CD8-positive, alpha-beta memory T cell (primary cell): ENCODE measurements at places on chromosomes 2 and 18. TPM values are rescaled to one million over a fixed set of nuclear protein-coding genes. Genes with fewer than 3 reads are reported as not detected.

Gene TRIM54
- 0.22 TPM for total RNA-seq

Gene FBLN7
- total RNA-seq, result 2.2 TPM

DNA sequence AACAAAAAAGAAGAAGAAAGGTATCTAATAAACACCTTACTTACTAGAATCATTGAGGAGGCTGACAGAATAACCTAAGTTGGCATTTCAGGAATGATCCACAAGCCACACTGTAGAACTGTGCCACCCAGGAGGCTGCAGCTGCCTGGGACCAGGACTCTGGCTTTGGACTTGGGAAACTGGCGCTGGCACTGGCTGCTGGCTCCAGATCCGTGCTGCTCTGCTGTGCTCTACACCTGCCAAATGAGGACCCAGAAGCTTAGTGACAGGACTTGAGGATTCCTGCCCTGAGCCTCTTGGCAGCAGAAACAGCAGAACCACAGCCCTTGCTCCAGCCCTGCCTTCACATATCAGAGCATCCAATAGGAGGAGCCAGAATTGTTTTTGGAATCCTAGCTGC lies 113.5 kb downstream of the CABLES1 start:
- no peak for DNase-seq
- H3K36me3 ChIP-seq, result no peaks in the 10 kb centered on the region
- H3K27ac ChIP-seq, result no peak overlapping the region
- no peaks in the 10 kb centered on the region for H3K27me3 ChIP-seq
- H3K4me1 ChIP-seq, result no peaks in the 10 kb centered on the region
- H3K4me3 ChIP-seq, result no peak overlapping the region

Gene XRCC5
- 612 TPM for total RNA-seq

Gene AMER3
- not detected for total RNA-seq

Gene TTC21B
- total RNA-seq, result 21.8 TPM

Gene DRC1
- total RNA-seq, result not detected

- H3K4me3 ChIP-seq, result no peak overlapping the region
- peaks cover 32% of the 10 kb centered on the region for H3K27me3 ChIP-seq
- H3K27ac ChIP-seq, result no peak overlapping the region
- H3K36me3 ChIP-seq, result no peaks in the 10 kb centered on the region
Observed at GRCh38 chr2:118858485-118859156, 11.2 kb upstream of the EN1 start.

DNA sequence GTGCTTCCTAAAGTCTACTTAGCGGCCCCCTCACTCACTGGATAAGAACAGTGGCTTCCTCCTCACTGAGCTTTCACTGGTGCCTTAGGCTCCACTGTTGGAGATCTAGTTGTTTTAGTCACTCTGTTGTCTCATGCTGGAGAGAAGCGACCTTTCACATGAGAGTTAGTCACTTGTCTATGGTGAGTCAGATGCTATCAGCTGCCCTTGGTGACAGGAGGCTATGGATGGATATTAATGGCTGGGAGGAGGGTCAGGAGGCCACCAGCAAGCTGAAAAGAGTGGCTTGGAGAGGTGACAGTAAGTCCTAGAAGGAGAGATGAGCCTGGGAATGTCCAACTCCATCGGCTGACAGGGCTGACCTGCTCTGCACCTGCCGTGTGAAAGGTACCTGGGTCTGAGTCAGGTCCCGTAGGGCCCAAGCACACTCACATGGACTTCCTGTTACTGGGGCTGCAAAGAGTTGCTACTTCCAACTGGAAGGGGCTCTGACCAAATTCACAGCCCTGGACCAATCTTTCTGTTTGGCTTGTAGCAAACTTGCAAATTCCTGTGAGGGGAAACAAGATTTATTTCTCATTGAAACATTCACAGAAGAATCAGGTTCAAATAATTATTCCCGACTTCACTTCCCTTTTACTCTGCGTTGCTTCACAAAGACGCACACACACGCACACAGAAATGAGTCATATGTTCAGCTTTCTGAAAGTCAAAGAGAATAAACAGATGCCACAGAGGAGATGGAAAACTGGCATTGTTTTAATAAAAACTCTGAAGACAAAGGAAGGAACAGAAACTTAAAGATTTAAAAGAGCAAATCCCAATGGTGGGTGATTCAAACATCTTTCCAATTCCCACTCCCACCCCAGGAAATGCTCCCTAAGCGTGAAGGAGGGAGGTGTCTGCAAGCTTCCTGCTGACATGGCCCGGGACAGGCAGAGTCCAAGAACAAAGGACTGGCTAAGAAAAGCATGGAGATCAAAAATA lies 203.5 kb upstream of the TWIST2 start:
- H3K27ac ChIP-seq, result no peak overlapping the region
- H3K4me1 ChIP-seq, result no peaks in the 10 kb centered on the region
- no peak for DNase-seq

Gene MRPS9
- 51.8 TPM for total RNA-seq

GRCh38 chr18:57793302-57793986 lies 9.7 kb downstream of the ATP8B1 start:
- H3K4me1 ChIP-seq, result no peaks in the 10 kb centered on the region
- no peak overlapping the region for H3K4me3 ChIP-seq
- no peaks in the 10 kb centered on the region for H3K27me3 ChIP-seq
- no peaks in the 10 kb centered on the region for H3K36me3 ChIP-seq
- no peak for DNase-seq

GRCh38 chr2:231431606-231432005 lies 32.7 kb downstream of the NCL start:
- no peak overlapping the region for H3K27ac ChIP-seq
- no peaks in the 10 kb centered on the region for H3K36me3 ChIP-seq
- DNase-seq, result no peak
- no peak overlapping the region for H3K4me3 ChIP-seq

GRCh38 chr18:44887227-44887631 lies 206.5 kb downstream of the SETBP1 start:
- no peak overlapping the region for H3K27ac ChIP-seq
- no peaks in the 10 kb centered on the region for H3K36me3 ChIP-seq
- DNase-seq, result no peak
- H3K27me3 ChIP-seq, result no peaks in the 10 kb centered on the region
- H3K4me3 ChIP-seq, result no peak overlapping the region
- H3K4me1 ChIP-seq, result no peaks in the 10 kb centered on the region

Gene MYO7B
- total RNA-seq, result not detected

DNA sequence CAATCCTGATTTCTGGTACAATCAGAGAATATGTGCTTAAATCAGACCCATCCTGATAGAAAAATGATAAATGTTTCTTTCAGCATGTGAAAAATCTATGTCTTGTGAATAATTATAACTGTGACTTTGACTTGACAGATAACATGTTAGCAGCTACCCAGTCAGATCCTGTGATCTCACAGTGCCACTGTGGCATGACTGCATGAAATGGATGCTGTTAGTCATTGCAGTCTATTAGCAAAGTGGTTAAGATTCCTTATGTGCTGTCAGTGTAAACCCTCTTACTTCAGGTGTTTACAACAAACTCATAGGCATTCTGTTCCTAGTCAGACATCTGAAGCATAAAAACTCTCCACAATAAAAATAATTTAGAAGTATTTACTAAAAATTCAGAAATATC lies 244.6 kb upstream of the RND3 start:
- no peak for DNase-seq
- H3K36me3 ChIP-seq, result no peaks in the 10 kb centered on the region
- H3K27me3 ChIP-seq, result no peaks in the 10 kb centered on the region
- H3K4me1 ChIP-seq, result no peaks in the 10 kb centered on the region
- no peak overlapping the region for H3K27ac ChIP-seq

- H3K4me3 ChIP-seq, result peak overlapping the region; percentile 60
- peak; percentile 18 for DNase-seq
- peaks cover 33% of the 10 kb centered on the region for H3K4me1 ChIP-seq
- H3K36me3 ChIP-seq, result no peaks in the 10 kb centered on the region
Observed at GRCh38 chr18:50879302-50880118, 592 bp downstream of the ME2 start.

DNA sequence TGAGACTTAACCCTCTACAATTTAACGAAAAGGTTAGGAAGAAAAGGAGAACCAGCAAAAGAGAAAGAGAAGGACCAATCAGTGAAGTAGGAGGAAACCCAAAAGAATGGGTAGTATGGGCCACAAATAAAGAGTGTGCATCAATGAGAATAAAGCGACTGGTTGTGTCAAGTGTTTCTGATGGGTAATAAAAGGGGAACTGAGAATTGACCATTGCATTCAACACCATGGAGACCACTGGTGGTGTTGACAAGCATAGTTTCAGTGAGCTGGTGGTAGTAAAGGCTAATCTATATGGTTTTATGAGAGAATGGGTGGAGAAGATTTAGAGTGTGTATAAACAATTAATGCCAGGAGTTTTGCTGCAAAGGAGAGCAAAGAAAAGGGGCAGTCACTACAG lies 75.4 kb downstream of the CSRNP3 start:
- H3K27me3 ChIP-seq, result no peaks in the 10 kb centered on the region
- no peaks in the 10 kb centered on the region for H3K36me3 ChIP-seq
- H3K27ac ChIP-seq, result no peak overlapping the region

DNA sequence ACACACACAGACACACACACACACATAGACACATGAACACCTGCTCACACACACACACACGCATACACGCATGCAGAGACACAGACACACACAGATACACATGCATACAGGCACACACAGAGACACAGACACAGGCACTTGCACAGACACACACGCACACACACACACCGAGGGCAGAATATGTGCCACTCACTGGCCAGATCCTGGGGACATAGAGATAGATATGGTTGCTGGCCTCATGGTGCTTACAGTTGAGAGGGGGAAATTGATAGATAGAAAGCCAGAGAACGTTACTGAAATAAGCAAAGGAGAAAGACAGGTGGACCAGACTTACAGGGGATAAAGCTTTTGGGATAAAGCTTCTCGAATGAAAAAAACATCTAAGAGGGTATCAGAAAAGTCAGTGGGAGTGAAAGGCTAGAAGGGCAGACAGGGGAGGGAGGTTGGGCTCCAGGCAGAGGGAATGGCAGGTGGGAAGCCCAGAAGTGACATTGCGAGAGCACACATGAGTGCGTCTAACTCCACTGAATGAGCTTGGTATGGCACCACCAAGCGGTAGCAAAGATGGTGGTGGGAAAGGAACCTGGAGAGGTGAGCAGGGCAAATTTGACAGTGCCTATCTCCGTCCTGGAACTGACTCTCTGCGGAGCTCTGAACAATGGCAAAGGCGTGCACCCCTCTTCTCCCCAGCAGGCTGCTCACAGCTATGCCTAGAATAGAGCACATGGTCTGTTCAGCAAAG lies 390.1 kb upstream of the TRIB2 start:
- no peak for DNase-seq
- no peak overlapping the region for H3K4me3 ChIP-seq
- no peaks in the 10 kb centered on the region for H3K36me3 ChIP-seq

GRCh38 chr2:199757233-199757870 lies 93.6 kb downstream of the FTCDNL1 start:
- H3K27ac ChIP-seq, result no peak overlapping the region
- H3K4me3 ChIP-seq, result no peak overlapping the region
- DNase-seq, result no peak
- H3K4me1 ChIP-seq, result no peaks in the 10 kb centered on the region

Gene SEMA4C
- total RNA-seq, result 18.7 TPM

- H3K27ac ChIP-seq, result no peak overlapping the region
- DNase-seq, result no peak
- no peaks in the 10 kb centered on the region for H3K36me3 ChIP-seq
- no peak overlapping the region for H3K4me3 ChIP-seq
Observed at GRCh38 chr2:60629305-60629662, 75.8 kb upstream of the BCL11A start.

- H3K4me3 ChIP-seq, result peak overlapping the region; percentile 20
- H3K27me3 ChIP-seq, result no peaks in the 10 kb centered on the region
- H3K36me3 ChIP-seq, result no peaks in the 10 kb centered on the region
- no peak overlapping the region for H3K27ac ChIP-seq
- DNase-seq, result peak; percentile 6
Observed at GRCh38 chr2:64454386-64455332, 697 bp downstream of the LGALSL start.

- H3K27ac ChIP-seq, result no peak overlapping the region
- H3K4me3 ChIP-seq, result no peak overlapping the region
- H3K4me1 ChIP-seq, result no peaks in the 10 kb centered on the region
- no peaks in the 10 kb centered on the region for H3K36me3 ChIP-seq
Observed at GRCh38 chr2:49754381-49754780, 600.1 kb upstream of the FSHR start.

Gene OSR1
- not detected for total RNA-seq

DNA sequence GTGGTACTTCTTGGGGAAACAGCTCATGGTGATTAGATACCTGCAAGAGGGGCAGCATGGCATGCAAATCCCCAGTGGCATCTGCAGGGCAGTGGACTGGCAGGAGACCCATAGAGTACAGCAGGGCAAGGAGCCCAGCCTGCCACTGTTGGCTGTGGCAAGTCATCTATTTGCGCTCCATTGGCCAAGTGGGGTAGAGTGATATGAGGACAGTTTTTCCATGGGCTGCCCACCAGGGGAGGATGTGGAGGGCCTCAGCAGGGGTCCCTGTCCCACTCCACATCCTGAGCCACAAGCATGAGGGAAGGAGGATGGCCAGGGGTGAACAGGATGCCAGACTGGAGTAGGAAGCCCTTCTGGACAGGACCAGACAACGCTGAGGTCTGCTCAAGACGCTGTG lies 50.9 kb upstream of the OTOF start:
- DNase-seq, result no peak
- no peak overlapping the region for H3K4me3 ChIP-seq
- H3K27me3 ChIP-seq, result no peaks in the 10 kb centered on the region
- H3K4me1 ChIP-seq, result no peaks in the 10 kb centered on the region
- no peak overlapping the region for H3K27ac ChIP-seq
